Immature natural killer cell (primary cell): ENCODE measurements at places on chromosomes 16 and 17. TPM values are rescaled to one million over a fixed set of nuclear protein-coding genes. Genes with fewer than 3 reads are reported as not detected.

DNA sequence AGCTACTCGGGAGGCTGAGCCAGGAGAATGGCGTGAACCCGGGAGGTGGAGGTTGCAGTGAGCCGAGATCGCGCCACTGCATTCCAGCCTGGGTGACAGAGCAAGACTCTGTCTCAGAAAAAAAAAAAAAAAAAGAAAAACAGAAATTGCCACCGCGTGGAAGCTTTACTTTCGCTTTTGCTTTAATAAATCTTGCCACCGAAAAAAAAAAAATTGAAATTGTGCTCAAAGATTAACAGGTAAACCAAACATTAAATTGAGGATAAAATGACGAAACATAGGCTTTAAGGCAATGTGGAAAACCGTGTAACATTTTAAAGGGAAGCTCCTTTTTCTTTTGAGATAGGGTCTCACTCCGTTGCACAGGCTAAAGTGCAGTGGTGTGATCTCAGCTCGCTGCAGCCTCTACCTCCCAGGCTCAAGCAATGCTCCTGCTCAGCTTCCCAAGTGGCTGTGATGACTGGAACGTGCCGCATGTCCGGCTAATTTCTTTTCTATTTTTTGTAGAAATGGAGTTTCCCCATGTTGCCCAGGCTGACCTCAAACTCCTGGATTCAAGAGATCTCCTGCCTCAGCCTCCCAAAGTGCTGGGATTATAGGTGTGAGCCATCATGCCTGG is 40.1 kb downstream of the ZNF276 start:
- H3K27me3 ChIP-seq: peaks cover 7% of the 10 kb centered on the region
- peak; percentile 56 for DNase-seq
- H3K27ac ChIP-seq: peak overlapping the region; percentile 100
- H3K36me3 ChIP-seq: peaks cover 9% of the 10 kb centered on the region
- peaks cover 45% of the 10 kb centered on the region for H3K4me1 ChIP-seq

DNA sequence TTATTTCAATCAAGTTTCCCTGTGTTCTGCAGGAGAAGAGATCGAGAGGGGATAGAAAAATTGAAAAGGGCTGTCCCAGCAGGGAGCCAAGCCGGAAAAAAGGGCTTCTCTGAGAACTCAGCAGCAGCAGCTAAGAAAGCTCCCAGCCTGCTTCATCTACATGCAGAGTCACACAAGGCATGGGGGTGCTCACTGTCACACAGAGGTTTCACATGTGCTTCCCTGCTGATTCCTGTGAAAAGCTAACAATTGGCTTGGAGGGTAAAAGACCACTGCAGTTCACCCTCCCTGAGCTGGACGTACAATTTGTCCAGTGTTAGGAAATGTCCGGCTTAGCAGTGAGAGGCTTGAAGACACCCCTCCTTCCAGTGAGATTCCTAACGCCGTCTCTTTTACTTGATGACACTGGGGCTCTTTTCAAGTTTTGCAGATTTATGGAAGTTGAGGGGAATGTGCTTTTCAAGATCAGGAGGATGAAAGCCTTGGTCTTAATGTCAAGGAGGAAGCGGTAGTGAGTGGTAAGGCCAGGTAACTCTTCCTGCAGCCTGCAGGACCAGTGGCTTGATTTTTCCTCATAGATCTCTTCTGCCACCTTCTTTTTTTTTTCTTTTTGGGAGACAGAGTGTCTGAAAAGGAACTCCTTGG is 85.6 kb downstream of the WNT3 start:
- H3K4me3 ChIP-seq: no peak overlapping the region
- DNase-seq: no peak
- no peaks in the 10 kb centered on the region for H3K4me1 ChIP-seq
- no peak overlapping the region for H3K27ac ChIP-seq
- H3K36me3 ChIP-seq: peaks cover 23% of the 10 kb centered on the region

DNA sequence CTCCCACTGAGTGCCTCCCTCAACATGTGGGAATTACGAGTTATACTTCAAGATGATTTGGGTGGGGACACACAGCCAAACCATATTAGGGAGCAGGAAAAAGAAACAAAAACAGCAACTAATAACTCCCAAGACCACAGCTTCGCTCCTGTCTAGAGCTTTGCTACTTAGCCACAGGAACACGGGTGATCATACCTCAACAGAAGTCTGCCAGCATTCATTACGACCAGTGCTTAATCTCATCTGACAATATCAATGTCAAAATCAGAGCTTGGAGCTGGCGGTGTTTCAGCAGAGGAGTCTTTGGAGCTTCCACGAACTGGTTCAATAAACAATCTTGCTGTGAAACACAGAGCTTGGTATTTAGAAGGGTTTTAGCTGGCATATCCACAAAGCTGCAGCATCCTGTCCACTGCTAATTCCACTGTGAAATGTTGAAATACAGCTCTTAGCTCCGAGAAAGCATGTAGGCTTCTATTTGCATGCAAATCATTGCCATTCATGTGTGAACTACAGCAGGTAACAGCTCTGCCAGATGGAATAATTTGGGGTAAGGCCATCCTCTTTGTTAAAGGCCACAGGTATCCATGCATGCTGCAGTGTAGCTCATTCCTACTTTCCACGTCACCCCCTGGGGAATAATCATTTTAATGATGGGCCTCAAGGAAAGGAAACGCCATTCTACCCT is 128.4 kb upstream of the GOT2 start:
- DNase-seq: no peak
- H3K4me1 ChIP-seq: peaks cover 32% of the 10 kb centered on the region
- H3K27me3 ChIP-seq: peaks cover 6% of the 10 kb centered on the region
- no peak overlapping the region for H3K4me3 ChIP-seq
- H3K36me3 ChIP-seq: no peaks in the 10 kb centered on the region

DNA sequence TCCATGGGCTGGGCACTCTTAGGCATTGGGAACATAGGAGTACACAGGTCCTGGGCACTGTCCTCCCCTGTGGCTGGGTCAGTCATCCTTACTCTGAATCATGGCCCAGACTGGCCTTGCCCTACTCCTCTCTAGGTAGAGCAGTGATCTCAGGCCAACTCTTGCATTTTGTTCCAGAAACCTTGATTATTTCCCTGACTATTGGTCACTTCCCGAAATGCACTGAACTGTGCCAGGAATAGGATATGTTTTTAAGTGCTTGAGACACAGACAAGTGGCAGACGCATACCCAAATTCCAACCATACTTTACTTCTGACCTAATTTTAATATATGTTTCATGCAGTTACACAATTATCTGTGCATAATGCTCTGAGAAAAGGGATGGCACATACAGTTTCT is 10.3 kb downstream of the KRABD2 start:
- DNase-seq: no peak
- no peak overlapping the region for H3K27ac ChIP-seq
- no peaks in the 10 kb centered on the region for H3K4me1 ChIP-seq
- no peak overlapping the region for H3K4me3 ChIP-seq
- H3K27me3 ChIP-seq: peaks cover 3% of the 10 kb centered on the region

- peak overlapping the region; percentile 95 for H3K27ac ChIP-seq
- H3K4me3 ChIP-seq: peak overlapping the region; percentile 97
- H3K27me3 ChIP-seq: peaks cover 24% of the 10 kb centered on the region
- no peaks in the 10 kb centered on the region for H3K36me3 ChIP-seq
- no peak for DNase-seq
- H3K4me1 ChIP-seq: peaks cover 32% of the 10 kb centered on the region
These were observed 1.4 kb upstream of the TENT4B start for GRCh38 chr16:50151756-50152155.

DNA sequence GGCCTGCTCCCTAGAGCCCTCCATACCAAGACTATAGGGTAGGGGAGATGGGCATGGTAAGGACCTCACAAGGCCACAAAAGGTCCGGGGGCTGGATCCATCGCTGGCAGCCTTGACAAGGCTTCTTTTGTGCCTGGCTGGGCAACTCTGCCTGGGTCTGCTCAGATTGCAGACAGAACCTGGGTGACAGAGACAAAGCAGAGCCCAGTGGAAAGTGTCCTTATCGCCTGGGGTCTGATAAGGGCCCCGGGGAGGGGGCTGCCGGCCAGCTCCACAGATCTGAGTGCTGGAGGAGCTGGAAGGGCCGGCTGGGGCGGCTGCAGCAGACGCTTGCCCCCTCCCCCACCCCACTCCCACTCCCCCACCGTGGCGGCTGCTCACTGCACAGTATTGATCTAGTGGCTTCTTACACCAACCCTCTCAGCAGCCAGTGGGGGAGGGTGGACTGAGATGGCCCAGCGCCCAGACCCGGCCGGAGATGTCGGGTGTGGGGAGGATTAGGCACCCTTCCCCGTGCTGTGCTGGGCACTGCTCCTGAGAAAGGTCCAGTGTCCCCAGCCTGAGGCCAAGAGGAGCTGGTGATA is 7.2 kb downstream of the MMP15 start:
- DNase-seq: no peak
- H3K4me1 ChIP-seq: peaks cover 2% of the 10 kb centered on the region
- no peaks in the 10 kb centered on the region for H3K27me3 ChIP-seq
- H3K27ac ChIP-seq: no peak overlapping the region
- no peak overlapping the region for H3K4me3 ChIP-seq

GRCh38 chr17:79500745-79501618 is 109.9 kb downstream of the RBFOX3 start:
- H3K27ac ChIP-seq: no peak overlapping the region
- no peak for DNase-seq
- H3K4me1 ChIP-seq: no peaks in the 10 kb centered on the region
- peaks cover 10% of the 10 kb centered on the region for H3K27me3 ChIP-seq

DNA sequence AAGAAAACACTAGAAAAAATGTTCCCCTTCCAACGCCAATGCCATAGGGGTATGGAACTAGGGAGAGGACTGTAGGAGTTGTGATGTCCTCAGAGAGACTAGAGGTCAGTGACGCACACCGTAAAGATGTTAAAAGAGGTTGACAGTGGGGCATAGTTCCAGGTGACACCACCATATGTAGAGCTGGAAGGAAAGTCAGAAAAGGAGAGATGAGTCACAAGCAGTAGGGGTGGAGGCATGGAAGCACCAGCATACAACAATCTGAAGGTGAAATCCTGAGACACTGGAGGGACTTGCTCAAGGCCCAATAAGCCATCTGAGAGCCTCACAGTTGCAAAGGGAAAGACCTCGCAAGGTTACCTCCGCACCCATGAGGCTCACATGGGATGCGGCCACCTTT is 76.0 kb downstream of the ZNF18 start:
- DNase-seq: no peak
- H3K27me3 ChIP-seq: peaks cover 3% of the 10 kb centered on the region
- H3K27ac ChIP-seq: no peak overlapping the region
- no peaks in the 10 kb centered on the region for H3K4me1 ChIP-seq
- no peaks in the 10 kb centered on the region for H3K36me3 ChIP-seq

DNA sequence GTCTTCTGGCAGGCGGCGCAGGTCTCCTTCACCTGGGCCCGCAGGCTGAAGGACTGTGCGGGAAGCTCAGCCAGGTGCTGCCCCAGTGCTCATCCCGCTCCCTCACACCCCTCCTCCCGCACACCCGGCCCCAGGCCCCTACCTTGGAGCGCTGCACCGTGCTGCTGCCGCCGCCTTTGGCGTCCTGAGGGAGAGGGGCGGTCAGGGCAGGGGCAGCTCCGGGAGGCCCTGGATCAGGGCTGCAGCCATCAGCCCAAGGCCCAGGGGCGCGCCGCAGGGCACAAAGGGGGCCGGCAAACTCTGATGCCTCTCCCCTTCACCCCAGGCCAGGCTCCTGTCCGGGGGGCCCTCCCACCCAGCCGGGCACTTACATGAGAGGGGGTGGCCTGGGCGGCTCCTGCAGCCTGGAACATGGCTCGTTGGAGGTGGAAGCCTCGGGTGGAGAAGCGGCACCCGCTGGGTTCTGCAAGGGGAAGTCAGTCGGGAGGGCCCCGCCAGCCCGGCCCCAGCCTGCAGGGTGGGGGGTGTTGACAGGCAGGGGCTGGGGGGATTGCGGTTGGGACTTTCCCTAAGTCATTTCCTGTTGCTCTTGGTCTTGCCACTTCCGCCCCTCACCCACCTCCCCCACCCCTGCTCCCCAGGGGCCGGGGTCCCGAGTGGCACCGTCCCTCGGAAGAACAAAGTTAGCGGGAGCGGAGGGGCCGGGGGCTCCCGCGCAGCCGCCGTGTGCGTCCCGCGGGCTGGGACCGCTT is 863 bp downstream of the LIMD2 start:
- peaks cover 52% of the 10 kb centered on the region for H3K27me3 ChIP-seq
- peak; percentile 93 for DNase-seq
- H3K36me3 ChIP-seq: peaks cover 9% of the 10 kb centered on the region
- H3K4me3 ChIP-seq: peak overlapping the region; percentile 99

GRCh38 chr17:37405955-37406634 is 541 bp downstream of the ACACA start:
- H3K4me1 ChIP-seq: peaks cover 26% of the 10 kb centered on the region
- peak overlapping the region; percentile 94 for H3K4me3 ChIP-seq

DNA sequence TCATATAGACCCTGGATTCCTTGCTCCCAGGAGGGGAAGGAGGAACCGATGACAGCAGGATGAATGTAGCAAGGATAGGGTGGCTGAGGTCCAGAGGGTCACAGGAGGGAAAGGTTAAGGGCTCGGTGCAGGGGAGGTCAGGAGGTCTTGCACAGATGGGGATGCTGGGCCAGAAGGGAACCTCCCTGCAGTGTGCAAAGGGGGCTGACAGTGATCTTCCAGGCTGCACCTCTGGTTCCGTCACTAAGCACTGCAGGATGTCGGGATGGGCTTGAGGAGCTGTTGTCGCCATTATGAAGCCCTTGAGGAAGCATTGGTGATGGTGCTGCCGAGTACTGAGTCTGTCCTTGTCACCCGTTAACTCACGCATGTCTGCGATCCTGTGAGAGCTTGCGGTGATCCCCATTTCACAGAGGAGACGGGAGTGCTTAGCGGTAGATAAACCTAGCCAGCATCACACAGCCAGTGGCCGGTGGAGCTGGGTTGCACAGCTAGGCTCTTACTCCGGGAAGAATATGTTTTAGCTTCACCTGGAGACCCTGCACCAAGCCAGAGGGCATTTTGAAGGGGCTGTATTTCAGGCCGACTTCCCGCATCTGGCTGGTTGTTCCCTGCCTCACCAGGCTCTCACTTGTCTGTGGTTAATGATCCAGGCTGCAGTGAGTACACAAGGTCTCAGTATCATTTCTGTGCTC is 120.4 kb downstream of the SNX29 start:
- H3K27me3 ChIP-seq: peaks cover 2% of the 10 kb centered on the region
- H3K4me3 ChIP-seq: no peak overlapping the region
- peaks cover 7% of the 10 kb centered on the region for H3K4me1 ChIP-seq
- no peak for DNase-seq

GRCh38 chr16:67746846-67747245 is 27.7 kb upstream of the GFOD2 start:
- H3K27ac ChIP-seq: no peak overlapping the region
- H3K27me3 ChIP-seq: peaks cover 2% of the 10 kb centered on the region
- DNase-seq: no peak
- H3K4me3 ChIP-seq: no peak overlapping the region
- H3K36me3 ChIP-seq: peaks cover 18% of the 10 kb centered on the region
- H3K4me1 ChIP-seq: no peaks in the 10 kb centered on the region

Gene PLK1
- 0.57 TPM for polyA plus RNA-seq

Gene CACNG5
- polyA plus RNA-seq: not detected

Gene CD19
- 0.27 TPM for polyA plus RNA-seq

Gene CCDC154
- polyA plus RNA-seq: not detected
